Glomerular endothelial cell (primary cell): ENCODE measurements at places on chromosomes 16 and 17. TPM values are rescaled to one million over a fixed set of nuclear protein-coding genes. Genes with fewer than 3 reads are reported as not detected.

DNA sequence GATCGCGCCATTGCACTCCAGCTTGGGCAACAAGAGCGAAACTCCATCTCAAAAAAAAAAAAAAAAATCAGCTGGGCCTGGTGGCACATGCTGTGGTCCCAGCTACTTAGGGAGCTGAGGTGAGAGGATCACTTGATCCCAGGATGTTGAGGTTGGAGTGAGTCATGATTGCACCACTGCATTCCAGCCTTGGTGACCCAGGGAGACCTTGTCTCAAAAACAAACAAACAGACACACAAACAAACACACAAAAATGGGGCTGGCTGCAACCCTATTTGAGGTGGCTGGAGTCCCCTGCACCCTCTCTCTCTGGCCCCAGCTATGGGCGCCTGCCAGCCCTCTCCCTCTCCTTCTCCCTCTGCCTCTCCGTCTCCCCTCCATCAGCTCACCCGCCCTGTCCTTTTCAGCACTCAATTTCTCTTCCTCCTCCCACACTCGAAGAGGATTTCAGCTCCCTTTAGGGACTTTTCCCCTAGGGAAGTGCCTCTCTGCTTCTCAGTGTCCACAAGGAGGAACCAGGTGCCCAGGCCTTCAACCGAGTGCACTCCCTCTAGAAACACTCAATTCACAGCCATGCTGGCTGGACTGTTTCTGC lies 17.5 kb upstream of the TFAP4 start:
- DNase-seq = no peak

- no peak for DNase-seq
Observed at GRCh38 chr16:53814801-53815200, 110.8 kb downstream of the FTO start.

DNA sequence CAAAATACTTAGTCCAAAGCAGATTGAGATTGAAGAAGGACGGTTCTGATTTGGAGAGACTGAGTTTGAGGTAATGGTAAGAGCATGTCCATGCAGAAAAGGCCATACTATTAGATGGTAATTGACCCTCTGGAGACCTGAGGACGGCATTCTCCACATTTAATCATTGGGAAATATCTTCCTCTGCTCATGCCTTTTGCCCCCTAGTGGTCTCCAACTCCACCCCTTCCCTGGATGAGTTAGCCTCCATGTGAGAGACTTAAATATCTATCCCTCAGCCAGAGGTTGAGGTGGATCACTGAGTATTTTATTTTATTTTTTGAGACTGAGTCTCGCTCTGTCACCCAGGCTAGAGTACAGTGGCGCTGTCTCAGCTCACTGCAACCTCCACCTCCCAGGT lies 10.4 kb upstream of the OR3A1 start:
- DNase-seq = no peak

GRCh38 chr17:82577300-82577699 lies 57.8 kb downstream of the FOXK2 start:
- no peak for DNase-seq

- no peak for DNase-seq
Observed at GRCh38 chr16:14420721-14421488, 209.2 kb downstream of the PARN start.

DNA sequence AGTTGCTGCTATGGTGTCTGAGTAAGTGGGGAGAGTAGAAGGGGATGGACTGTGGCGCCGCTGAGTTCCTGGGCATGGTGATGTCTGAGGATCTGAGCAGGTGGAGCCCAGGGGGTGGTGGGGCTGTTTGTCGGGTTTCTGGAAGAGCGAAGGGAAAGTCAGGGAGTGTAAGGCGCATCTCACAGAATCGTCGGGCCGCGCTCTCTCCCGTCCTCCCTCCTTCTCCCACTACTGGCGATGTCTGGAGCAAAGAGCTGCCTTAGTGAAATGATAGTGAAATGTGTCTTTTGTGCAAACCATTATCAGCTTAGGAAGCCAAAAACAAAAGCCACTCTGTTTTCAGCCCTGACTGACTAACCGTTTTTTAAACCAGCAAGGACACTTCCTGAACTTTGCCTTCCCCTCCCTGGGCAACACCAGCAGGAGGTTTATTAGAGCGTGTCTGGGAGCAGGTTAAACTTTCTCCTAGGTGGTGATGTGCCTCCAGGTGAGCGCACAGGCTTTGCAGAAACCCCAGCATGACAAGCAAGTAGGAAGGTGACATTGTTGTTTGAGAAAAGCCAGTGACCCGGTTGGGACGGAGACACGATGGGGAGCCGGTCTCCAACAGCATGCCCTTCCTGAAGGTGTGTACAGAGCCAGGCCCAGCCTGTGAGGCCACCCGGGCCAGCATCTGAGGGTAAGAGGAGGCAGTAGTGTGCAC lies 49.1 kb downstream of the RAB11FIP3 start:
- no peak for DNase-seq

DNA sequence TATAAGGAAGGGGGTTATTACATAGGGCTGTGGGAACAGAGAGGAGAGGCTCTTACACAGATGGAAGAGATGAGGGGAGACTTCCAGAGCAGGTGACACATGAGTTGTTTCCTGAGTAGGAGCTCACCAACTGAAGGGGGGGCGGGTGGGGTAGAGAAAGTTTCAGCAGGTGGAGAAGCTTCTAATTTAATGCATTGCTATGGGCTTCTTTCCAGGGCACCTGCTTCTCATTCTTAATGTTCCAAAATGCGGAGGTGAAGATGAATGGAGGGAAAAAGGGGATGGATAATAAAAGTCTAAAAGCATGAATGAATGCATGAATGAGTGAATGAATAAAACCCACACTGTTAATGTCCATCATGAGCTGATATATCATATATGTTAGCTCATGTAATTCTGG lies 439.0 kb upstream of the CCL2 start:
- DNase-seq = no peak

DNA sequence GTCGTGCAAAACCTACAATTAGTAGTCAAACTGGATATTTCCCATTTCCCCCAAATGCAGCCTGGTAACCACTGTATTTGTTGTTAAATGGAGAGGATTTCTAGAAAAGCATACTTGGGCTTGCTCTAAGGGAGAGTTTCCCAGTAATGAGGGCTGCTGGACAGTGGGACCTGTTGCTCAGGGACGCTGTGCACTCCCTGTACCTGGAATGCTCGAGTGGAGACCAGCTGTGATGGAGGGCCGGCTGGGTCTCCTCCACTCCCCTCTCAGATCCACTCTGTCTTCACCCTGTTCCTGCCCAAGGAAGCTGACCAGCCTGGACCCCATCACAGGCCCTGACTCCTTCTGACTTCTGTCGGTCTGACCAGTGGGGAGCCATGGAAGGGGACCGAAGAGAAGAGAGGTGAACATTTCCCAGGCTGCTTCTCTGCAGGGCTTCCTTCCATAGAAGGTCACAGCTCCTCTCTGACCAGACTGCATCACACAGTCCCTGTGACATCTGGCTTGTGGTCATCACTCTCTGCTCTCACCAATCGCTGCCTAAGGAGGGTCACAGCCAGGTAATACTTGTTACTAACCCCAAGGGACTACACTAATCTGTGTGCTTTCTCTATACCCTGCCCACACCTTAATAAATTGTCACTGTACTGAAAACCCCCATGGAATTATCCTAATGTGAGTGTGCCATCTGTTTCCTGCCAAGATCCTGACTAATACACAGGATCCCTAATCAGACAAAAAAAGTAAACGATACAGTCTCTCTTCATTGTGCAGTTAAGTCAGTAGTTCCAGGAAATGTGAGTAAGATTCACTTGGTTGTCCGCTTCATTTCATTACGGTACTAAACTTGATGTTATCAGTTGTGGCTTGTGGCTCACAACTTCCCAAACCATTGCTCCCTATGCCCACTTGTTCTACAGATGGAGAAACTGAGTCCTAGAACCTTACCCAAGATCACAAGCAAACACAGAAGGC lies 102.4 kb downstream of the CCT6B start:
- no peak for DNase-seq

SOX15 gene
- not detected in 2 replicates for total RNA-seq

MYO1C gene
- 173 and 196 TPM in 2 replicates for total RNA-seq

CA5A gene
- not detected in 2 replicates for total RNA-seq

PRAC1 gene
- total RNA-seq = not detected in 2 replicates

PMFBP1 gene
- 0.12 TPM in 1 of 2 replicates, not detected in the other for total RNA-seq
